ENCODE measurements at places on chromosomes 16 and 17. TPM values are rescaled to one million over a fixed set of nuclear protein-coding genes. Genes with fewer than 3 reads are reported as not detected.

GRCh38 chr16:55982597-55982996 lies 107.4 kb upstream of the CES5A start:
- no peak for DNase-seq

GRCh38 chr16:10708969-10709368 lies 14.2 kb upstream of the TEKT5 start:
- no peak for DNase-seq

- DNase-seq = no peak
Observed at GRCh38 chr16:27319257-27319965, 5.6 kb downstream of the IL4R start.

DNA sequence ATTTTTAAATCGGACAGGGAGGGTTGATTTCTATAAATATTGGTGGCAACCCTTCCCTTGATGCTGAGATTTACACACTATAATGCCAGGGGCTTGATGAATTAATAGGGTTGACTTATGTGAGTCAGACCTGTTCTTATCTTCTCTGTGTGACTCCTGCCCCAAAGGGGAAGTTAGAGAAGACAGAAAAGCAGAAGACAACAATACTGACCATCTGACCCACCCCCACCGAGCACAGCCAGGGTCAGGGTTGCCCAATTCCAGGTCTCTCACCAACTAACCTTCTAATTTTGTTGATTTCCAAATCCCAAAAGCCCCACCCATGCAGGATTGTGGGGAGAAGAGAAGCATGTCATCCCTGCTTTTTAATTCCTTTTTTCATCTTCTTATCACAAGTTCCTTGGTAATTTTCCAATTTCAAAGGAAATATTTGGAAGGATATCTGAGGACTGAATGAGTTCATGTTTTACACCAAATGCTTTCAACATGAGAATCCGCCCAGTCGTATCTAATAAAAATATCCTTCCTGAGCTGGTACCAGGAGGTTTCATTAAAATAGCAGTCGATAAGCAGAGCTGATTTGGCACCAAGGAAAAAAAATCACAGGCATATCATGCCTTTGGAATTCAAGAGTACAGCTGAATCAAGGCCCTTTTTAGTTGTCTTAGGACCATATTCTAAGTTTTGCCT lies 603.4 kb upstream of the CDH11 start:
- no peak for DNase-seq

- no peak for DNase-seq
Observed at GRCh38 chr17:67570797-67571196, 146.9 kb upstream of the NOL11 start.

GRCh38 chr17:18025241-18025944 lies 13.6 kb downstream of the ATPAF2 start:
- no peak for DNase-seq

GRCh38 chr16:25126820-25127232 lies 15.3 kb downstream of the LCMT1 start:
- peak; percentile 36 for DNase-seq

- no peak for DNase-seq
Observed at GRCh38 chr17:4599505-4600281, 15.4 kb downstream of the SMTNL2 start.

- no peak for DNase-seq
Observed at GRCh38 chr16:9840761-9841665, 341.2 kb downstream of the GRIN2A start.

DNA sequence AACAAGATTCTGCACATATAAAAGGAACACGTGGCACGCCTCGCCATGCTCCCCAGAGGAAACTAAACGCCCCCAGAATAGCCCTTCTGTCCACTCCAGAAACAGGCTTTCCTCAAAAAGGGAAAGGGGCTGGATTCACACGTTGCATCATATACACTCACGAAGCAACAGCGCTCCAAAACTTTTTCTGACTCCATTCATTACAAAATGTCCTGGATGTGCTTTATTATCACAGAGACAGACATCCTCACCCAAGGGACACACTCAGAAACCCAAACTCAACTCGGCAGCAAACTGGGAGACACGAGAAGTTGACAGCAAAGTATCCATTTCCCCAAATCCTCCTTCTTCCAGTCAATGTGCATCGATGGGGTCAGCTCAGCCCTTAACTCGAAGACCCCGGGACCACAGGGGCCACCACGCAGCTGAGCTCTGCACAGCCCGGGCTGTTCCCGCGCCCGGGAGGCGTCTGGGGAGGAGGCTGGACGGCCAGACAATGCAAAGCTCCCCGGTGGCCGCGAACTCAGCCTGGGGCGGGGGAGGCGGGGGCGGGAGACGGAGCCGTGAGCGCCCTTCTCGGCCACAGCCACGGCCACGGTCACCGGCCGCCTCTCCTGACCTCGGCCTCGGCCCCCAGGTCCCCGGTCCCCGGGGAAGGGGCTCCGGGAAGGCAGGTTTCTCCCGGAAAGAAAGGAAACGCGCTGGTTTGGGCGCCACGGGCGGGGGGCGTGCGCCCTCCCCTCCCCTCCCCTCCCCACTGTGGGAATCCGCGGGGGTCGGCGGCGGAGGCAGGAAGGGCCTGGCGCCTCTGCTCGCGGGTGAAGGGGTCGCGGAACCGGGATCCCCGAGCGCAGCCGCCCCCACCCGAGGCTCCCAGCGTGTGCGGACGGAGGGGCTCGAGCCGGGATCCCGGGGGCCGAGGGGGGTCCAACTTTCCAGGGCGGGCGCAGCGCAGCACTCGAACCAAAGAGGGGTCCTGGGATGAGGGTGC lies 1.2 kb downstream of the NXN start:
- DNase-seq = no peak

DNA sequence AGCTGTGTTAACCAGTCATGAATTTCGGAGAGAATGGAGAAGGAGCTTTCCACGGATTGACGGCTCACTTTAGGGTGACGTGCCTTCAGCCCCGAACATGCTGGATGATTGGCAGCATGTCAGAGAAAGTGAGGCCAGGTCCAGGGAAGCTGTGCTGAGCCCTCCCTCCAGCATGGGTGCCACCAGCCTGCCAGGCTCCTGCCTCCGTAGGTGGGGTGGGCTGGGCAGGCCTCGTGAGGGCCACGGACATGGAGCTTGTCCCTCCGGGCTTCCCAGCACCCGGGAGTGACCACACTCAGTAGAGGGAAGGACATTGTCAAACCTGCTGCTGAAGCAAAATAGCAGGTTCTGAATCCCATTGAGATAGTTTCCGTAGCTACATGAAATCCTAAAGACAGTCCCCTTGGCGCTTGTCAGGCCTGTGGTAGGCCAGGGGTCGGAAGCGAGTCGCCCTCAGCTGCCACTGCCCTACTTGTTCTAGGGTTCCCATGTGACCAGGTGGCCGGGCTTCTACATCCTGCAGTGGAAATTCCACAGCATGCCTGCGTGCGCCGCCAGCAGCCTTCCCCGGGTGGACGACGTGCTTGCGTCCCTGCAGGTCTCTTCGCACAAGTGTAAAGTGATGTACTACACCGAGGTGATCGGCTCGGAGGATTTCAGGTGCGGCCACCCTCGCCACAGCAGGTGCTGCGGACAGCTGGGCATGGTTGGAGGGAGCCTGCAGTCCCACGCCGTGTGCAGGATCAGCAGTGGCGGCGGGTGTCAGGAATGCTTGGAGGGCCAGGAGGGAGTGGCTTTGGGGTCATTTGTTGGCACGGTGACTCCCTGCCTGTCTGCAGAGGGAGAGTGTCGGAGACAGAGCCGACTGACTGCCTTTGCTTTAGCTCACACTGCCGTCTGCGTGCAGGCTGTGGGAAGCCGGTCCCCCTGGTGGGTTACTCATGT lies 72.3 kb downstream of the SEC14L1 start:
- DNase-seq = no peak

GRCh38 chr17:33049781-33050414 lies 58.3 kb downstream of the SPACA3 start:
- DNase-seq = peak; percentile 7

DNA sequence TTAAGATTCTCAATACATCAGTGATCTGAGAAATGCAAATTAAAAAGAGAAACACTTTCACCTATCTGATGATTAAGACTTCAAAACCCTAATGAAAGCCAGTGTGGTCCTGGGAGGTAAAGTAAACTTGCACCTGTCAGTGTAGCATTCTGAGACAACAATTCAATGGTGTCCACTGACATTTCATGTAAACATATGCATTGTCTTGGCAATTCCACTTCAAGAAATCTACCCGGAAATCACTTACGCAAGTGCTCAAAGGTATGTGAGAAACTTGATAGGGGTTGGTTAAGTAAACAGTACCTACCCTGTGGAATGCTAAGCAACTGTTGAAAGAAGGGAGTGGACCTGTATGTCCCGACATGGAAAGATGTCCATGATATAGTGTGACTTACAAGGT lies 2.1 kb downstream of the ST6GALNAC1 start:
- no peak for DNase-seq

- DNase-seq = peak; percentile 59
Observed at GRCh38 chr17:38870259-38871165, 654 bp downstream of the LASP1 start.

DNA sequence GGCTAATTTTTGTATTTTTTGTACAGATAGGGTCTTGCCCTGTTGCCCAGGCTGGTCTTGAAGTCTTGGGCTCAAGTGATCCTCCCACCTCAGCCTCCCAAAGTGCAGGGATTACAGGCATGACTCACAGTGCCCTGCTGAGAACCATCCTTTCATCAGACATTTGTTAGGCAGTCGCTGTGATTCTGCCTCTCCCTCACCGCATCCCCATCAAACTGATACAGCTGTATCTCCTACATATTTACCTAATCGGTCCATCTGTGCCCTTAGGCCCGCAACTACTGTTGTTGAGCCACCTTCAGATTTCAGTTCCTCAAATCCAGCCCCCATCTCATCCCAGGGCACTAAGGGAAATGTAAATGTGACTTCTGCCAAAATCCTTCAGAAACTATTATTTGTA lies 2.0 kb upstream of the SLC43A2 start:
- DNase-seq = no peak

DNA sequence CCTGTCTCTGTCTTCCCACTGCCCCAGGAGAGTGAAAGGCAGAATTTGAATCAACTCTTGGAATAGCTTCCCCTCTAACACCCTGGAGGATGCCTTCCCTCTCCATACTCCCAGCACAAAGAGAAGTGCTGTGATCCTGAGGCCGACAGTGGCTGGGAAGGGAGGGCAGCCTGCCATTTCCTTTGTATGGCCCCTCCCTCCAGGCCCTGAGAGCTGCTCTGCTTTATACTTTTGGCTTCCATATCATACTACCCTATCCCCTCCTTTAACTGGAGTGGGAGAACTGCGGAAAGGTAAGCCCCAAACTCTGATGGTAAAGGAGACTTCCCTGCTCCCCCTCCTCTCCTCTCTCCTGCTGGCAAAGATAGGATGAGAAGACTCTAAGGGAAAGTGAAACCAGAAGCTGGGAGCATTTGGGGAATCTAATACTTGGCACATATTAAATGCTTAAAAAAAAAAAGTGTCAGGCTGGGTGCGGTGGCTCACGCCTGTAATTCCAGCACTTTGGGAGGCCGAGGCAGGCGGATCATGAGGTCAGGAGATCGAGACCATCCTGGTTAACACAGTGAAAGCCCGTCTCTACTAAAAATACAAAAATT lies 4.1 kb upstream of the MED24 start:
- no peak for DNase-seq

The PIK3R5 gene
- total RNA-seq = 73.8 TPM

The TBX6 gene
- 1.5 TPM for total RNA-seq

The RIPOR1 gene
- total RNA-seq = 103 TPM

The GAS2L2 gene
- 0.29 TPM for total RNA-seq

The HS3ST2 gene
- total RNA-seq = 0.32 TPM

The CCL7 gene
- not detected for total RNA-seq

All from naive thymus-derived CD4-positive, alpha-beta T cell (primary cell).